ENCODE measurements at places on chromosomes 5 and 9. TPM values are rescaled to one million over a fixed set of nuclear protein-coding genes. Genes with fewer than 3 reads are reported as not detected.

The GHR gene
- not detected for total RNA-seq

- no peak overlapping the region for H3K27ac ChIP-seq
- no peak overlapping the region for H3K4me3 ChIP-seq
These were observed 73.4 kb upstream of the CDH6 start for GRCh38 chr5:31119938-31120641.

DNA sequence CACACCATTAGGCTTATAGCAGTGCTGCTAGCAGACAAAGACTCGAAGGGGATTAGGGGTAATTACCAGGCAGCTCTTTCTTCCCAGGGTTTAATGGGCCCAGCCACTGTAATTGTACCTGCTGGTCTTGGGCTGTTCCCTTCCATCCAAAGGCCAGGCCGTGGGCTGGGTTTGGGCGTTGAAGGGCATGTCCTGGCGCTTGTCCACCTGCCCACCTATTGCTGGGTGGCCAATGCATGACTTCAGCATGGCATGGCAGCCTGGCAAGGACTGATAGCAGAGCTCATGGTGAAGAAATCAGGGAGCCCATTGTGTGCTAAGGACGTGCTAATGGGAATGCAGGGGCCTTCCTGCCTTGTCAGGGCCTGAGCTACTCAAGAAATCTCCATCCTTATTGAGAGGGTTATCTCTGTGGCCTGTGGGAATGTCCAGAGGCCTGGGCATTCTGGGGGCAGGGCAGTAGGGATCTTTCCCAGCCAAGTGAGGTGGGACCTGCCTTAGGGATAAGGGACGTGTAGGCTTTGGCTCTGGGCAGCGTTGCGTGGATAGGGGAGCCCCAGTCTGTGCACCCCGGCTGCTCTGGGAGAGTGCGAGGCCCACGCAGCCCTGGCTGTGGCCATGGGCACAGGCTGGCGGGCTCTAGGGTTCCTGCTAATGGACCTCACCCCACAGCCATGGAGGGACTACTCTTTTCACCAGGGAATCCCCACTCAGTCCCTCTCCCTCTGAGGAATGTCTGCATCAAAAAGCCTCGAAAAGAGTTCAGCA lies 116.1 kb upstream of the PITX1 start:
- H3K27ac ChIP-seq = no peak overlapping the region
- H3K36me3 ChIP-seq = no peaks in the 10 kb centered on the region
- no peak for DNase-seq
- peaks cover 8% of the 10 kb centered on the region for H3K27me3 ChIP-seq

DNA sequence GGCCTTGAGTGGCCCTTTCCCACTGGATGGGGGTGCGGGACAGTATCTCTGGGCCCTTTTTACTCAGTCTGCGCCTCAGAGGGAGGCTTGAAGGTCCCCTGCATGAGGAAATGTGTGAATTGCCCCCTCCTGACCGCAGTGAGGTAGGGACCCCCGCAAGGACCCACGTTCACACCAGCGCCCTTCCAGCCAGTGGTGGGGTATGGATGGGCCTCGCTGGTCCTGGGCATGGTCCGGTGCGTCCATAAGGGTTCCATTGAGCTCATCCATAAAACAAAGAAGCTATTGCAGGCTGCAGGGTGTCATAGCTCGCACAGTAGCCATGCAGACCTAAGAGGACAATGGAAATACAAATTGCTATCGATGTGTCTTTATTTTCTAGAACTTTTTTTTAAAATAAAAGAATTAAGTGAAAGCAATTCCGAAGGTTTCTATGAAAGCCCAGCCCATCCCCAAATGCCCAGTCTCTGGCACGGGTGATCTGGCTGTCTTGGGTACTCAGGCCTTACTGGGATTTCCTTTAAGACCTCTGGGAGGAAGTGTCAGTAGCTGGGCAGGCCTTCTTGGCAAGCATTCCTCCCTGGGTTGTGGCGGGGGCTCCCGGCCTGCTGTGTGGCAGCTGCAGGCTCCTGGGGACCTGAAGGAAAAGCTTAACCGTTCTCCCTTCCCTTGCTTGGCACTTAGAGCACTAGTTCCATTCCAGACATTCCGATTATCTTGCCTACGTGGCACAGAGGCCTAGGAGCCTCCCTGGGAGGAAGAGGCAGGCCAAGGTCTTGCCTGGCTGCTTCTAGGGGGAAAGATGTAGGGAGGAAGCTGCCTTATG lies 1.5 kb upstream of the SEMA5A start:
- no peak overlapping the region for H3K27ac ChIP-seq
- DNase-seq = no peak
- H3K36me3 ChIP-seq = no peaks in the 10 kb centered on the region
- H3K4me1 ChIP-seq = peaks cover 3% of the 10 kb centered on the region

- H3K4me1 ChIP-seq = peaks cover 34% of the 10 kb centered on the region
These were observed 20.3 kb downstream of the WHRN start for GRCh38 chr9:114484854-114485443.

- H3K27ac ChIP-seq = no peak overlapping the region
- H3K4me3 ChIP-seq = no peak overlapping the region
- DNase-seq = no peak
These were observed 306.5 kb upstream of the ITGA1 start for GRCh38 chr5:52481201-52481600.

GRCh38 chr5:65952259-65952658 lies 25.9 kb downstream of the ERBIN start:
- H3K36me3 ChIP-seq = peaks cover 18% of the 10 kb centered on the region
- DNase-seq = no peak
- no peak overlapping the region for H3K27ac ChIP-seq

The PCDHB10 gene
- total RNA-seq = not detected

GRCh38 chr5:169343766-169344165 lies 42.8 kb upstream of the SLIT3 start:
- no peaks in the 10 kb centered on the region for H3K27me3 ChIP-seq
- no peak for DNase-seq
- H3K36me3 ChIP-seq = no peaks in the 10 kb centered on the region
- no peaks in the 10 kb centered on the region for H3K4me1 ChIP-seq
- no peak overlapping the region for H3K27ac ChIP-seq
- H3K4me3 ChIP-seq = no peak overlapping the region

DNA sequence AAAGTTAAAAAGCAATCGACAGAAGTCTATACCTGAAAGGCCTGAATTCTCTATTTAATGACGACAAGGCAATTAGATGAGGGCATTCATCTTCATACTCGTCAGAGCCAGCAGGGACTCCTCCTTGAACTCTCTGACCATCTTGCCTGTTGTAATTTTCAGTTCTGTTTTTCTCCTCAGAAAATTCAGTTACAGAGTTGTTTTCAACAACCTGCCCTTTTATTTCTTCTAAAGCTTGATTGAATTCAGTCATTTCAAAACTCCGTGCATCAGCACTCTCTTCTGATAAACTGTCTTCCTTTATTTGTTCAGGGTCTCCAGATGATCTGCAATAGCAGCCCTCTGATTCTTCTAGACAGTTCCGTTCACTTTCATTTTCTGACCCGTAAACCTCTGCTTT lies 15.6 kb downstream of the RIOK2 start:
- H3K27ac ChIP-seq = peak overlapping the region; percentile 93
- H3K27me3 ChIP-seq = no peaks in the 10 kb centered on the region
- H3K4me1 ChIP-seq = peaks cover 31% of the 10 kb centered on the region
- peak overlapping the region; percentile 49 for H3K4me3 ChIP-seq
- DNase-seq = no peak

GRCh38 chr5:136194576-136194975 lies 1.6 kb upstream of the SMIM32 start:
- peaks cover 41% of the 10 kb centered on the region for H3K27me3 ChIP-seq
- no peaks in the 10 kb centered on the region for H3K4me1 ChIP-seq
- no peak overlapping the region for H3K27ac ChIP-seq
- no peak overlapping the region for H3K4me3 ChIP-seq

DNA sequence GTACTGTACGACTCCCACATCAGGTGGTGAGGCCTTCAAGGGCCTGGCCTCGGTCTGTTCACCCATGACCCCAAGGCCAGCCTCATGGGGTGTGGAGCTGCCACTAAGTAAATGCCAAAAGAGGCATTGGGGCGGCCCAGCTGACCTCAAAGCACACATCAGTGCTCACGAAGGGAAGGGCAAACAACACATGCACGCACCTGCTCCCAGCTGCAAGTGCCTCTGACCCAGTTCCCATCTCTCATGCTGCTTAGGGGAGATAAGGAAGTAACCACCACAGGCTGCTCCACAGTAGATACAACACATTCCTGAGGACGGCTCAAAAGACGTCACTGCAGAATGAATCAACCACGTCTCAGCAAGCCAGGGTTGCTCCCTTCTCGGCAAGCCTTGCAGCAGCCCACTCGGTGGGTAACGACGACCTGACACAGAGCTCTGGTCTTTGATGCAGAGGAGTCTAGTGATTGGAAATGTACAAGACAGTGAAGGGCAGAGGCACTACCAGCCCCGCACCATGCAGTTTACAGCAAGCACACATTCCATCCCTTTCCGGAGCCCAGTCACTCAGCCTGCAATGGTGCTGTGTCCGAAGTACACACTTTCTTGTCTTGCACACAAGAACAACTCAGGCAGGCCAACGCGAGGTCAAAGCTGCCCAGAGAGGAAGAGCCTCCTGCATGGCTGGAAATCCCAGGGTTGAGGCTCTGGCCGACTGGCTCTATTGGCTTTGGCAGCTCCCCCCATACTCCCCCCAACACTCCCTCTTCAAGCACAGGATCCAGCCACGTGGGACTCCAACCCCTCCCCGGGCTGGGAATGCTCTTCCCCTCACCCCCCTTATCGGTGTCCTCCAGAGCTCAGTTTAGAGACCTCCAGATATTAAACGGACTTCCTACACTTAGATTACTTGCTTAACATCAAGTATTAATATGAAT lies 31.8 kb downstream of the FABP6 start:
- H3K4me3 ChIP-seq = no peak overlapping the region
- H3K27ac ChIP-seq = no peak overlapping the region
- DNase-seq = no peak
- H3K36me3 ChIP-seq = no peaks in the 10 kb centered on the region

DNA sequence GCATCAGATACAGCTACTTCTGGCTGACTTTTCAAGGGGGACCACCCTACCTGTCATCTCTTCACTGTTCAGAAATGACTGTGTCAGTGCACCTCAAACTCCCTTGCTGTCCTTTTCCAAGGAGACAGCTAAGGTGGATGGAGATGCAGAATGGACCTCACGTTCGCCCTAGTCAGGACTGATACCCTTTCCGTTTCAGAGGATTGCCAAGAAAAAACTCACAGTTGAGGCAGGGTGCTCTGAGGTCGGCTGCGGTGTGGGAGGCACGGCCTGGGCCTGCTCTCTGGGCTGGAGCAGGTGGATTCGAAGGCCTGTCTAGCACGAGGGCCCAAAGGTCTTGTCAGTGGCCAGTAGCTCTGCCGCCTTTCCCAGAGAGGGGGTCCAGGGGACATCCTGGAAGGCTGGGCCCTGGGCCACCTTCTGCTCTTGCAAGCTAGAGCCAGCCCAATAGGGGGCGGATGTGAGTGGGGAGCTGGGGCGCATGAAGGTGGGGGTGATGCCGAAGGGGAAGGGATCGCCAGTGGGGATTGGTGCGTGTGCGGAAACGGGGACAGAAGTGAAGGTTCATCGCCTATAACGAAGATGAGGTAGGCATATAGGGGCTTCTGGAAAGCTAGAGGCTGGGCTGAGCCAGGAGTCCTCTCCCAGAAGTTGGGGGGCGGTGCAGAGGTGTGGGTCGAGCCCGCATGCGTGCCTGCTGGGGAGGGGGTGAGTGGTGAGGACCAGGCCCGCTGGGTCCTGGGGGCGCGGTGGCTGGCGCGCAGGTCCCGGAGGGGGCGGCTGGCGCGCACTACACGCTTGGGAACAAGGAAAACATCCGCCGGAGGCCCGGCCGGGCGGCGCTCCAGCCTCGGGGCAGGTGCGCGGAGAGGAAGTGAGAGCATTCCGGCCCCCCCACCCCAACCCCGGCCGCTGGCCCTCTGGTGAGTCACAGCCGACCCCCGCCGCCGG lies 2.5 kb upstream of the MSMP start:
- H3K4me3 ChIP-seq = peak overlapping the region; percentile 98
- H3K36me3 ChIP-seq = peaks cover 49% of the 10 kb centered on the region
- H3K27ac ChIP-seq = peak overlapping the region; percentile 98
- H3K27me3 ChIP-seq = no peaks in the 10 kb centered on the region
- DNase-seq = peak; percentile 69

- no peaks in the 10 kb centered on the region for H3K4me1 ChIP-seq
- H3K27me3 ChIP-seq = peaks cover 6% of the 10 kb centered on the region
- no peak for DNase-seq
- no peaks in the 10 kb centered on the region for H3K36me3 ChIP-seq
- H3K4me3 ChIP-seq = no peak overlapping the region
These were observed 132.0 kb upstream of the WWC1 start for GRCh38 chr5:168159425-168159824.

DNA sequence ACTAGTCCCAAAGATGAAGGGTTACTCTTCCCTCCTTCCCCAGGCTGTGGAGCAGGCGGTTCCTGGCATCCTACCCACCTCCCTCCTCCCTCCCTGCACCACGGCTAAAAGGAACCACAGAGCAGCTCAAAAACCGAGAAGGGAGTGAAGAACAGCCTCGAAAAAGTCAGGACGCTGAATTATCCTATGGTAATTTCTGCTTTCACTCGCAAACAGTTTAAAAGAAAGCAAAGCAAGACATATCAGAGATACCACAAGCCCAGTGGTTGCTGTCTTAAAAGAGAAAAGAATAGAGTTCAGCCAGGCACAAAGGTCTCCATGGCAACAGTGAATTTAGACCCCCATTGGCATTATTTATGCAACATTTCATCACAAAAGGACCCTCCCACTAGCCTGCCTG lies 315.4 kb downstream of the CTNND2 start:
- H3K4me3 ChIP-seq = no peak overlapping the region
- no peaks in the 10 kb centered on the region for H3K36me3 ChIP-seq
- no peak for DNase-seq
- no peak overlapping the region for H3K27ac ChIP-seq
- H3K4me1 ChIP-seq = no peaks in the 10 kb centered on the region

GRCh38 chr5:65105301-65105700 lies 336.6 kb downstream of the CWC27 start:
- no peak overlapping the region for H3K27ac ChIP-seq
- H3K4me3 ChIP-seq = peak overlapping the region; percentile 7
- peaks cover 26% of the 10 kb centered on the region for H3K27me3 ChIP-seq
- H3K4me1 ChIP-seq = peaks cover 35% of the 10 kb centered on the region
- DNase-seq = no peak

The AHRR gene
- total RNA-seq = 33.3 TPM

GRCh38 chr5:83294246-83294645 lies 177.3 kb upstream of the VCAN start:
- H3K4me1 ChIP-seq = no peaks in the 10 kb centered on the region
- H3K36me3 ChIP-seq = no peaks in the 10 kb centered on the region
- H3K27ac ChIP-seq = no peak overlapping the region

The MRPL36 gene
- 96.4 TPM for total RNA-seq

The CDH18 gene
- total RNA-seq = not detected

GRCh38 chr5:1193591-1193985 lies 7.8 kb upstream of the SLC6A19 start:
- peaks cover 5% of the 10 kb centered on the region for H3K4me1 ChIP-seq
- H3K27ac ChIP-seq = no peak overlapping the region
- DNase-seq = no peak
- H3K27me3 ChIP-seq = peaks cover 14% of the 10 kb centered on the region

DNA sequence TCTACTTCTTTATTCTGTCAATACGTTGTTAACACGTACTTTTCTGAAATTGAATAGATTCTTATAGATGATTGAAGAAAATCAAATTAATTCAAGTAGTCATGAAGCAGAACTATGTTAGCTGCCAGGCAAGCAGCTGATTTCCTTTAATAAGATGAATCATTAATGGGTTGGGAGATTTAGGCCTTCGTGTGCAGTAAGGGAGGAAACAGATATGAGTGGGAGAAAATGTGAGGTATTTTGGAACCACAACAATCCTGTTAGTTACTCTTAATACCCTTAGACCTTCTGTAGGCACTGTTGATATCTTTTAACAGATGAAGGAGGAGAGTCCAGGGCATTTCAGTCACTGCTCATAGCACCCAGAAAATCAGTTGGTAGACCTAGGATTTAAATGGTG lies 121.0 kb downstream of the AOPEP start:
- H3K27ac ChIP-seq = no peak overlapping the region
- H3K4me1 ChIP-seq = peaks cover 13% of the 10 kb centered on the region
- peaks cover 4% of the 10 kb centered on the region for H3K27me3 ChIP-seq
- no peak for DNase-seq
- no peaks in the 10 kb centered on the region for H3K36me3 ChIP-seq

All from activated T-helper 2 cell treated with anti-CD3 and anti-CD28 coated beads, Interferon-gamma antibody, Interleukin-2, Interleukin-4, amounts not matched to agents 10 μg/mL and 5 μg/mL and 100 μg/mL, durations not matched to agents 14 hours and 24 hours and 36 hours (primary cell).